Dermis blood vessel endothelial cell (primary cell): ENCODE measurements at places on chromosomes 1 and 21. TPM values are rescaled to one million over a fixed set of nuclear protein-coding genes. Genes with fewer than 3 reads are reported as not detected.

The DCLRE1B gene
- total RNA-seq, result 2.4 and 3.3 TPM in 2 replicates

The ARHGEF10L gene
- 0.70 and 0.85 TPM in 2 replicates for total RNA-seq

The GSTM2 gene
- total RNA-seq, result 4.0 and 4.1 TPM in 2 replicates

The TAF1A gene
- 5.3 and 6.5 TPM in 2 replicates for total RNA-seq

The NCF2 gene
- not detected in 2 replicates for total RNA-seq

The A3GALT2 gene
- not detected in 2 replicates for total RNA-seq

The FCRLB gene
- total RNA-seq, result 0.51 and 0.56 TPM in 2 replicates

The SPATA45 gene
- not detected in 2 replicates for total RNA-seq

The ATP5PF gene
- total RNA-seq, result 48.2 and 64.2 TPM in 2 replicates

The PALMD gene
- total RNA-seq, result 63.3 and 106 TPM in 2 replicates

The MYOG gene
- total RNA-seq, result not detected in 2 replicates

The TMEM79 gene
- total RNA-seq, result 1.2 and 1.7 TPM in 2 replicates

The KIRREL1 gene
- total RNA-seq, result 28.2 and 35.4 TPM in 2 replicates

The KCND3 gene
- 0.34 and 1.4 TPM in 2 replicates for total RNA-seq

The CCDC17 gene
- 1.2 and 1.6 TPM in 2 replicates for total RNA-seq
